ENCODE measurements at places on chromosomes 11 and 22.

DNA sequence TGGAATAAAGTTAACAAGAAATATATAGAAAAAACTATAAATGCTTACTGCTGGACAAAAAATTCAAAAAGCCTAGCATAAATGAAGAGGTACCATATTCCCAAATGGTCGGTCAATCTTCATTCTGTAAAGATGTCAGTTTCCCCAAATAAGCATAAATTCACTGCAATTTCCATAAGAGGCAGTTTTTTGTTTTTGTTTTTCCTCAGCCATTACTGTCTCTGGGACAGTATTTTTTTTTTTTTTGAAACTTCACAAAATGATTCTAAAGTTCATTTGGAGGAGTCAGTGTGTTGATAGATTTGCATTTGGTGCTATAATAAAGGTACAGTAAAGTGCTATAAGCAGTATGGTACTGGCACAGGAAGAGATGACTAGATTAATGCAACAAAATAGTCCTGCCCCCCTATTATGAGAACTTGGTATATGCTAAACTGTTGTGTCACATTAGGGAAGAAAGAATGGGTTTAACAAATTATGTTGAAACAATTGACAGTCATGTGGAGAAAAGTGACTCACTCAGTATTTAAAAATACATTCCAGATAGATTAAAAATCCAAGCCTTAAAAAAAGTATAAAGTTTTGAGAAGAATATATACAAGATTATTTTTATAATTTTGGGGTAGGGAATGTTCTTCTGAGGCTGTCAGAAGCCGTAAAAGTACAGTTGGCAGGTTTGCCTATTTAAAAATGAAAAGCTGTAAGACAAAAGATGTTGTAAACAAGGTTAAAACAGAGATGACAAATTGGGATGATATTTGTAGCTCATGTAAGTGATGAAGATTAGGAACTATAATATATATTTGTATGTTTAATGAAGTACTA is 2.6 kb upstream of the FTH1 start:
- peak; percentile 93 for DNase-seq

GRCh38 chr22:30280505-30280904 is 8.8 kb downstream of the CASTOR1 start:
- DNase-seq, result no peak

- no peak for DNase-seq
Measured at GRCh38 chr11:33860926-33861325, 30.9 kb downstream of the LMO2 start.

GRCh38 chr11:128116885-128117284 is 470.5 kb downstream of the ETS1 start:
- DNase-seq, result peak; percentile 44

DNA sequence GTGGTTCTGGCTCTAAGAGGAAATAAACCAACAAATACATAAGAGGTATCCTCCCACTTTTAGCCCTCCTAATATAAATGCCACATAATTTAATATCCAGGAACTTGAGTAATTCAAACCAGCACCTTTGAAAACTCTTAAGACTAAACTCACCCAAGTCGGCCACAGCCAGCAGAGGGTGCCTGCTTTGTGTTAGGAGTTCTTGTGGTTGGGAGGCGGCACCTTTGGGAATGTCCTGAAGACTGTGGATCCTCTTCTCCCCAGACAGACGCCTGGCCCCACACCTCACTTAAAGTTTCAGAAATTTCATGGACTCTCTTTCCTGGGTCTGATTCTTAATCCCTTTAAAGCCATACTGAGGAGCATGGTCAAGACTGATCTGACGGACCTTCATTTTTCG is 169.0 kb downstream of the TBC1D22A start:
- peak; percentile 32 for DNase-seq

DNA sequence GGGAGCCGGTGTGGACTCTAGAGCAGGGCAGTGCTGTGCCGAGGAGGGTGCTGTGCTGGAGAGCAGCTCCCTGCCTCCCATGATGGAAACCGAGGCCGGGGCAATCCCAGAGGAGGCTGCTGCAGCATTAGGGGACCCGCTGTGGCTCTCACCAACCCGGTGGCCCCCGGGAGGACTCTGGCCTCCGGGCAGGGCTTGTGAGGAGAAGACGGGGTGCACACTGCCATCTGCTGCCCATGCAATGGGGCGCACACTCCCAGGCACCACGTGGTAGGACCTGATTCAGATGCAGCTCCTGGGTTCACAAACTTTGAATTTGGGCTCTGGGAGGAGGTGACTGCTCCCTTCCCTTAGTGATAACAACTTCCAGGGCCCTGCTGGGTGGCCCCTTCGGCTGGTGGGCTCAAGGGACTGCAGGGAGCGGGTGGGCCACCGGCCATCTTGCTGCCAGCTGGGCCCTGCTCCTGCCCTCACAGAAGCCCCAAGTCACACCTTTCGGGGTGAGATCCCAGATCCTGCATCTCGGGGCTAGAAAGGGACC is 93.8 kb upstream of the FGF3 start:
- DNase-seq, result no peak

- peak; percentile 35 for DNase-seq
Measured at GRCh38 chr11:111815489-111815888, 49.3 kb upstream of the PPP2R1B start.

DNA sequence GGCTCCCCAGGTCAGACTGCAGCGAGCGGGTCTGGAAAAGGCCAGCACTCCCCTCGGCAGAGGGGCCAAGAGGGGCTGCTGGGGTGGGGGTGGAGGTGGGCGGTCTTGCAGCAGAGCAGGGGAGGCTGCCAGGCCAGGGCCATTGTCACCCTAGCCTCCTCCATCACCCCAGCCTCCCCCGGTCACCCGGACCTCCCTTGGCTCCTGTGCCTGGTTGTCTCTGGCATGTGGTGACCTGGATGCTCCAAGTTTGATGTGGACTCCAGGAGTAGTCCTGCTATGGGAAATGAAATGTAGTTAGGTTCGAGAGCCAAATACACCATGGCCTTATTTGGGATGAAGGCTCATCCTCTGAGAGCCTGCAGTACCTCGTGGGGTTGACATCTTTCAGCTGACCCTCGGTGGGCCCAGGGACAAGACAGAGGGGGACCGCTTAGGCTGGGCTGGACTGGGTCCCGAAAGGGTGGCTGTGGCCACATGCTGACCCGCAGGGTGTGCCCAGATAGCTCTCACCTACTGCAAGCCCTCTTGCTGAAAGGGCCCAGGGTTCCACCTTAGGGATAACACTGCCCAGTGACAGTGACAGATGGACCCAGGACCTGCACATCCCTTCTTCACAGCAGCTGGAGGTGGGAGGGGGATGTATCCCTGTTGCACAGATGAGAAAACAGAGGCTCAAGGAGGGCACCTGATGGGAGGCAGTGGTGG is 24.1 kb downstream of the MRGPRD start:
- DNase-seq, result no peak

- no peak for DNase-seq
Measured at GRCh38 chr11:16986434-16987204, 27.6 kb downstream of the PLEKHA7 start.

GRCh38 chr22:38694940-38695339 is 5.8 kb downstream of the JOSD1 start:
- DNase-seq, result no peak

DNA sequence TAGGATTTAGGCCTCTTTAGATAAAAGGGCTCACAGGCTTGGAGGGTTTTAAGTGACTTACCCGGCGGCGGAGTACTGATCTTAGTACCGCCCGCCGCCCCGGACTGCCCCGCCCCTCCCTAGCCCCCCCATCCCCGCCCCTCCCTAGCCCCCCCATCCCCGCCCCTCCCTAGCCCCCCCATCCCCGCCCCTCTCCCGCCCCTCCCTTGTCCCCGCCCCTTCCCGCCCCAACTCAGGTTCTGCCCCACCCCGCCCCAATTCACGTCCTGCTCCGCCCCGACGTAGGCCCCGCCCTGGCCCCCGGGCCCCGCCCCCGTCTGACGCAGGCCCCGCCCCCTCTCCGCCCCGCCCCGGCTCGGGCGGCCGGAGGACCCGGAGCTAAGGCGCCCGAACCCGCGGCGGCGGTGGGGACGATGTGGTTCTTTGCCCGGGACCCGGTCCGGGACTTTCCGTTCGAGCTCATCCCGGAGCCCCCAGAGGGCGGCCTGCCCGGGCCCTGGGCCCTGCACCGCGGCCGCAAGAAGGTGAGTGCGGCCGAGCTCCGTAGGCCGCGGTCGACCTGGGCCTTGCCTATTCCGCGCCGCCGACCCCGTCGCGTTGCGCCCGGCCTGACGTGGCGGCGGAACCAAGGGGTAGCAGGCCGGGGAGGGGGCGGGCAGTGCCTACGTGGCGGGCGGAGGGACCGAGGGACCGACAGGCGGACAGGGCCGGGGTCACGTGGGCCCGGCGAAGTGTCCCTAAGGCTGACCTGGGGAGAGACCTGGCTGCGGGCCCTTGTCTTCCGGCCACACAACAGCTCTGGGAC is at the start of gene SCYL1:
Gene SCYL1 (plus strand): TSS at position 343 of the 805 bp plus-strand sequence. CDS start 71 bp downstream, at position 414.
- peak; percentile 84 for DNase-seq

DNA sequence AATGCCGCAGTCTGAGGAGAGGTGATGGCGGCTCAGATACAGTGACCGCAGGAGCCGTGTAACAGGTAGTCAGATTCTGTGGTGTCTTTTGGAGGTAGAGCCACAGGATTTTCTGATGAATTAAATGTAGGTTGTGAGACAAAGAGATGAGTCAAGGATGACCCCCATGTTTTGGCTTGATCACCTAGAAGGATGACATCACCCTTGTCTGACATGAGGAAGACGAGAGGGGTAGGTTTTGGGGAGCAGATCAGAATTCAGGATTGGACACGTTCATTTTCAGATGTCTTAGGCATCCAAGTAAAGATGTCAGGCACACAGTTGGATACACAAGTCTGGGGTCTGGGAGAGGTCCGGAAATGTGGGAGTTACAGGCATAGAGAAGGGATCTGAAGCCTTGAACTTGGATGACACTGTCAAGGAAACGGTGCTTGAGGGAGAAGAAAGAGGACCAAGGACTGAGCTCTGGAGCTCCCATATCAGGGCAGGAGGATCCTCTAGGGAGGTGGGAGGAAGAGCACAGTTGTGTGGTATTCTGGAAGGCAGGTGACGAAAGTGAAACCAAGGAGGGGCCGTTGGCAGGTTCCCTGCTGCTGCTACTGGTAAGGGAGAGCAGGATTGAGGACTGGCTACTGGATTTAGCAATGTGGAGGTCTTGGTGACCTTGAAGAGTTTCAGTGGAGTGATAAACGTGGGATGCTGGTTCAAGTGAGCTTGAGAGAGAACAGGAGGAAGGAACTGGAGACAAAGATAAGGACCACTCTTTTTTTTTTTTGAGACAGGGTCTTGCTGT is 12.6 kb upstream of the GDPD5 start:
- no peak for DNase-seq

DNA sequence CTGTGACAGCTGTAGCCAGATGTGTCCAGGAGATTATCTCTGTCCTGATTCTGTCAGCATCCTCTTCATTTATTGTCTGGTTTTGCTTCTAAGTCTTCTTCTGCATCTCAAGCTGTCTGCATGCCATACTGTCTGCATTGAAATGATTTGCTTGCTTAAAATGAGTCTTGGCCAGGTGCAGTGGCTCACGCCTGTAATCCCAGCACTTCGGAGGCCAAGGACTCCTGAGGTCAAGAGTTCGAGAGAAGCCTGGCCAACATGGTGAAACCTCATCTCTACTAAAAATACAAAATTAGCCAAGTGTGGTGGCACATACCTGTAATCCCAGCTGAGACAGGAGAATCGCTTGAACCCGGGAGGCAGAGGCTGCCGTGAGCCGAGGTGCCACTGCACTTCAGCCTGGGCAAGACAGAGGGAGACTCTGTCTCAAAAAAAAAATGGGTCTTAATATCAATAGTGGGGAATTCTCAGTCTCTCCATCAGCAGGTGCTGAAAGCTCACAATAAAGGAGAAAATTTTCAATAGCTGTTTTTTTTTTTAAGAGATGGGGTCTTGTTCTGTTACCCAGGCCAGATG is 39.2 kb upstream of the AMPD3 start:
- no peak for DNase-seq

DNA sequence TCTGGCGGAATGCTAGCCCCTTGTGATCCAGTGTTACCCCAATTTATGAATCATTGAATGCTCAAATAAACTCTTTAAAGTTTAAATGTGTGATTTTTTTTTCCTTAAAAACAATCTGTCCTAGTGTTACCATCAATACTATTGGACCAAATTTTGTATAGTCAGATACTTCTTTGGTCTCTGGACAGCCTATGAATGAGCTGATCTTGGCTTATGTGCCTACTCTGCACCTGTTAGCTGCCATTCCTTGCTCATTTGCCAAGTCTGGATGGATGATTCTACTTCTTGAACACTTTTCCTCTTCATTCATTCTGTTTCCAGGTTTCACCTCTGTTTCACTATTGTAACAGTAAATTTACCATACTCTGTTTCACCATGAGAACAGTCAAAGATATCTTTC is 226.5 kb upstream of the ZBED5 start:
- no peak for DNase-seq

GRCh38 chr22:45205276-45205925 is 35.3 kb downstream of the KIAA0930 start:
- no peak for DNase-seq

DNA sequence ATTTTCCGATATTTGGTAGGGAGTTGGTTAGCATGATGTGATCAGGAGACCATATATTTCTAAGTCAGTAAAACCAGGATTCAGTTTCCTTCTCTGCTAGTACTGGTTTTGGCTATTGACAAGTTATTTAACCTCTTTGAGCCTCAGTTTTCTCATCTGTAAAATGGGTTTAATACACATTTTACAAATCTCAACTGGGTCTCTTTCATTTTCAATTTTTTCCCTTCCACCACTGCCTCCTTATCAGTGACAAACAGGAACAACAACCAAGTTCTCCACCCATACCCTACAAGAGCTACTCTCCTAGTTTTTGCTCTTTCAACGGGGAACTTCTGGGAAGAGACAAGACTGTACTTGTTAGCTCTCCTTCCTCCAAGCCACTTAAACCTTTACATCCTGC is 6.2 kb upstream of the APLP2 start:
- no peak for DNase-seq

- no peak for DNase-seq
Measured at GRCh38 chr11:15204711-15205110, 90.0 kb downstream of the INSC start.

DNA sequence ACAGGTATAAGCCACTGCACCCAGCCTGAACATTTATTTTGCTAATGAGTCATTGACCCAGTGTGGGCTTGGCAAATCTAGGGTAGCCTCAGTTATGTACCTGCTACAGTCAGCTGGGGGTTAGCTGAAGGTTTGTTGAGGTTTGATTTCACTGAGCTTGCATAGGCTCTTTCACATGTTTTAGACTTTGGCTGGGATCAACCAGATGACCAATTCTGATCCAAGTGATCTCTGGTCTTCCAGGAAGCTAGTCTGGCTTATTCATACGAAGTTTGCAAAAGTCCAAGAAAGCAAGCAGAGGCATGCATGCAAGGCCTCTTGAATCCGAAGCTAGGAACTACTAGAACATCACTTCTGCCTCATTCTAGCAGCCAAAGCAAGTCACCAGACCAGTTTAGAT is 21.0 kb downstream of the SERPING1 start:
- DNase-seq, result no peak

DNA sequence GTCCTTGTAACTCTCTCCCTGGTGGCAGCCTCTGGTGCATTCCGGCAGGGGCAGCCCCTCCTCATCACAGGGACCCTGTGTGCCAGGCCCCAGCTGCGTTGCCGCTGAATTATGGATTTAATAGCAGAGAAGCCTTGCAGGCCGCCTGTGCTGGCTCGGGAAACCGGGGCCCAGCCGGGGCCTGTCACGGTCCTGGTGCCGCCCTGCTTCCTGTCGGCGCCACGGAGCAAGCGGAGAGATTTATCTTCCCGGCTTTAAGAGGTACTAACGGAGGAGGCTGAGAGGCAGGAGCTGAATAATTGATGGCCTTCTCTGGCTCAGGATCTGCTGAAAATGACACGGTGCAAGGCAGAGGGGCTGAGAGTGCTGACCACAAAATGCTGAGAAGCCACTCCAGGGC is 54.0 kb upstream of the CCDC188 start:
- peak; percentile 22 for DNase-seq
